ENCODE measurements at places on chromosomes 7 and 10.

- DNase-seq = no peak
Measured at GRCh38 chr7:148570510-148570909, 20.1 kb upstream of the C7orf33 start.

GRCh38 chr10:132489053-132489703 is 48.4 kb upstream of the INPP5A start:
- no peak for DNase-seq

- DNase-seq = no peak
Measured at GRCh38 chr7:97694355-97694754, 37.5 kb upstream of the TAC1 start.

- DNase-seq = no peak
Measured at GRCh38 chr7:577741-578370, 58.2 kb upstream of the PDGFA start.

GRCh38 chr7:151429237-151429559 is 10.7 kb downstream of the CRYGN start:
- no peak for DNase-seq

- no peak for DNase-seq
Measured at GRCh38 chr10:91591797-91592174, 41.1 kb downstream of the PPP1R3C start.

GRCh38 chr10:127972751-127973357 is 66.0 kb downstream of the PTPRE start:
- DNase-seq = no peak

GRCh38 chr10:5411941-5412276 is 448 bp upstream of the NET1 start:
- DNase-seq = no peak

- no peak for DNase-seq
Measured at GRCh38 chr7:15851201-15851600, 164.7 kb upstream of the MEOX2 start.

DNA sequence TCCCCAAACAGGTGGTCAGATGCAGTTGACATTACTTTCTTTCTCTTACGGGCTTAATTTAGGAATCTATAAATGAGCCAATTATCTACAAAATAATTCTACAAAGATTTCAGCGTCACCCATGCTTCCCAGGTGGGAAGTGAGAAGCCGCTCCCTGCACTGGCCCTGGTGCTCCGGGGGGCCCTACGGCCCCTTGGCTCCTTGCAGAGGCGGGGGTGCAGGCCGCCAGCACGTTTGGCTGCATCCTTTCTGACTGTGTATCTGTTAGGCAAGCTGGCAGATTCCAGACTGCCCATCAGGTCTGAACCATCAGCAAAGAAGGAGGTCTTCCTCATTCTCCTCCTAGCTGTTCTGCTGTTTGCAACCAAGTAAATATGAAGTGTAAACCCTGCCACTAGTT is 16.3 kb downstream of the VWC2 start:
- DNase-seq = no peak

GRCh38 chr10:85510682-85511081 is 855.9 kb downstream of the GRID1 start:
- no peak for DNase-seq

DNA sequence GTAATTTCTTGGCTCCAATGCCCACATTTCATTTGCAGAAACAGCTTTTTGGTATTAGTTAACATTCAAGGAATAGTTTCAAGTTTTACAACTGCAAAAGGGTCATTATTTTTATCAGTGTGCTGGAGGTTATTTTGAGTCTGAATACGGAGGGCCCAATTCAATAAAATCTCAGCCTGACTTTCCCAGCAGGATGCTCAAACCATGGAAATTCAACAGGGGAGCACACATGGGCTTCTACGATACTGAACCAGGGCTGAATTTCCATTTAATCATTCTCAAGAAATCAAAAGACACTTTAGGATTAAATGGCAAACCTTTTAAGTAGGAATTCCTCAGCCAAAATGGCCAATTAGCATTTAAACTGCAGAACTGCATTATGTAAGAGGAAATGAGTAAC is 700.9 kb upstream of the ANKRD30A start:
- DNase-seq = no peak

GRCh38 chr10:133568287-133568614 is 2.9 kb upstream of the SYCE1 start:
- DNase-seq = no peak

GRCh38 chr10:113882240-113882639 is 27.8 kb downstream of the NHLRC2 start:
- no peak for DNase-seq

- no peak for DNase-seq
Measured at GRCh38 chr10:4371691-4372295, 454.2 kb upstream of the AKR1E2 start.

GRCh38 chr7:151776446-151776845 is 100.5 kb downstream of the PRKAG2 start:
- DNase-seq = no peak

GRCh38 chr10:32377458-32378259 is 30.7 kb upstream of the EPC1 start:
- DNase-seq = no peak

DNA sequence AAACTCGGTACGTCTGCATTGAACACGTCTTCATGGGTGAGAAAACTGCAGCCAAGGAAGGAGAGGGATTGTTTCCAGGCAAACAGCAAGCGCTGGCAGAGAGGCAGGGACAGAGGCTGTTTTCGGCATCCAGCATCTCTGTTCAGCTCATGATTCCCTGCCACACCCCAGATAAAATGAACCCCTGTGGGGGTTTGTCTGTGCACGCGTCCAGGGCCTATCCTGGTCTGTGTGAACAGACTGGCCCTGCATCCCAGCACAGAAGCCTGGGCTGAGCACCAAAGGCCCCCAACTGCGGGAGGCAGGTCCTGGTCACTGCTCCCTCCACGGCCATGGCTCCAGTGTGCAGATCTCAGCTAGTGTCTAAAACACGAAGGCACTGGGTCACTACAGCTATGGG is 83.3 kb upstream of the FAM20C start:
- DNase-seq = no peak

DNA sequence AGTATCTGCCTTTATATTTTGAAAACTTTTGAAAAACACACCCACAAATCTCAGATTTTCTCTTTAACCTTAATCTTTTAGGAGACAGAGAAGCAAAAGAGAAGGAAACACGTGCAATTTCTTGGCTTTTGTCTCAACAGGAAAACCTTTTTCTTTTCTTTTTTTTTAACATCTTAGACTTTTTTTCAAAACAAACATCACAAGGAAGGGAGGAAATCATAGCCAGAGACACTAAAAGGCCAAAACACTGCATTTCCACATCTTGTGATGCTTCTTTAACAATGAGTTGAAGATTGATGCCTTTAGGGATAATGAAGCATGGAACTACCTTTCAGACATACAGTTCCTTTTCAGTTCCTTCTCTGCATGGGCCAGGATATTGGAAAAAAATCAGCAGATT is 136.6 kb upstream of the NRBF2 start:
- DNase-seq = no peak

GRCh38 chr10:14056610-14057332 is 274.0 kb downstream of the FRMD4A start:
- no peak for DNase-seq

- DNase-seq = no peak
Measured at GRCh38 chr10:35236739-35237138, 99.6 kb upstream of the CCNY start.

DNA sequence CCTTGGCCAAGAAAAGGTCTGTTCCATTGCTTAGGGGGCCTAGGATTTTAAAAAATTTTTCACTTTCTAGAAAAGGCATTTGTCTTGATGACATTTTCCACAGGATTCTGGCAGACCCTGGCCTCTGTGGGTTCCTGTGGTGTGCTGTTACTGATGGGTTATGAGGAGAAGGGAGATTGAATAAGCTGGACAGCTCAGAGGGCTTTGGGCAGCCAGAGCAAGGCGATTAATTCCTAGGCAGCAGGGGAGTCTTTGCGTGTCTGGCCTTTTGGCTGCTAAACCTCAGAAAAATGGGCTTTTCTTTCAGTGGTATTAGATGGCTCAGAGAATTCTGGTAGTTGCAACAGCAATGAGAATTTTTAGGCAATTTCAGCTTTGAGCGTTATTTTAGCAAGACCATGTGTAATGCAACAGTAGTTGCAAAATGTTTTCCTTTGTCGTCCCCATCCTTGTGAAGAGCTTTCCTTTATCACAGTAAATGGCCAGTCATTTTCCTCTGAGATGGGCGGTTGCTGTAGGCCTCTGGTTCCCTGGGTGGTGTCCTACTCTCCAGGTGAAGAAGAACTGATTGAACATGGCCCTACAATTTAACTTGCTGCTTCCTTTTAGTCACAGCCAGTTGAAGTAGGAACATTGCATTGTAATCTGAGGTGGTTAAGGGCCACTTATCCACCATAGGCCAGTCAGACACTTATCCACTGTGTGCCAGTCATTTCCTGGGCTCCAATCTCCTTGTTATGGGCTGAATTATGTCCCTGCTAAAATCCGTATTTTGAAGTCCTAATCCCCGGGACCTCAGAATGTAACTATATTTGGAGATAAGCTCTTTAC is 43.2 kb downstream of the SH2D4B start:
- no peak for DNase-seq

- DNase-seq = no peak
Measured at GRCh38 chr7:87300756-87301155, 44.7 kb upstream of the CROT start.

- no peak for DNase-seq
Measured at GRCh38 chr7:74097937-74098614, 14.5 kb downstream of the LIMK1 start.

DNA sequence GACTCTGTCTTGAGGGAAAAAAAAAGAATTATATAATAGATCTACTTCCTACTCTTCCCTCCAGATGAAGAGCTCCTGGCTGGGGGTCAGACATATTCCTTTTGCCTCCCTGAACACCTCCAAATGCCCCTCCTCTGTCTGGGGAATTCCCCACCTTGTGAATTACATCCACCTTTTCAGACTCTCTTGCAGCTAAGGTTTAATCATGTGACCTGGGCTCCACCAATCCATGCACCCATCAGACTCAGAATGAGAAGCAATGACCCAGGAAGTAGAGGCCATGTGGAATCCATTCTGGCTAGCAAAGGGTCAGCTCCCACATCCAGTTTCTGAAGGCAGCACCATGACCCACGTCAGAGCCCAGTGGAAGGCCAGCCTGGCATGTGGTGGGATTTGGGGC is 93.6 kb upstream of the CUX1 start:
- no peak for DNase-seq

GRCh38 chr10:71805776-71806703 is 32.7 kb upstream of the VSIR start:
- no peak for DNase-seq

DNA sequence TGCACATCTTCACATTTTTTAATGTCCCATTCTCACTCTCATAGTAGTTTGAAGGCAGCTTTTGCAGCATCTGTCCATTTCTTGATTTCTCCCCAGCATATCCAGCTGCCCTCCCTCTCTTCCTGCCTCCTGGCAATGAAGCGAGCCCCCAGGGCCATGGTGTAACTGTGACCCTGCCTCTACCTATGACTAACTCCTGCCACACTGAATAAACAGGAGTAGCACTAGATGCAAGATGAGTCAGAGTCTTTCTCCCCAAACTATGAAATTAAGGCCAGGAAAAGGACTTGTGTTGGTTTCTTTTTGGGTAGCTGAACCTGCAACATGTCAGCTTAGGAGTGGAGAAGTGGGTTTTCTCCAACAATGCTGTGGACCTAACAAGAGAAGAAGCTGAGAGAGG is 329.0 kb downstream of the RNLS start:
- DNase-seq = no peak

- peak; percentile 8 for DNase-seq
Measured at GRCh38 chr10:77165445-77166208, 472.0 kb downstream of the KCNMA1 start.

GRCh38 chr7:30074422-30075030 is 46.3 kb downstream of the PLEKHA8 start:
- DNase-seq = no peak

GRCh38 chr7:129073204-129073603 is 18.3 kb upstream of the TNPO3 start:
- DNase-seq = no peak

DNA sequence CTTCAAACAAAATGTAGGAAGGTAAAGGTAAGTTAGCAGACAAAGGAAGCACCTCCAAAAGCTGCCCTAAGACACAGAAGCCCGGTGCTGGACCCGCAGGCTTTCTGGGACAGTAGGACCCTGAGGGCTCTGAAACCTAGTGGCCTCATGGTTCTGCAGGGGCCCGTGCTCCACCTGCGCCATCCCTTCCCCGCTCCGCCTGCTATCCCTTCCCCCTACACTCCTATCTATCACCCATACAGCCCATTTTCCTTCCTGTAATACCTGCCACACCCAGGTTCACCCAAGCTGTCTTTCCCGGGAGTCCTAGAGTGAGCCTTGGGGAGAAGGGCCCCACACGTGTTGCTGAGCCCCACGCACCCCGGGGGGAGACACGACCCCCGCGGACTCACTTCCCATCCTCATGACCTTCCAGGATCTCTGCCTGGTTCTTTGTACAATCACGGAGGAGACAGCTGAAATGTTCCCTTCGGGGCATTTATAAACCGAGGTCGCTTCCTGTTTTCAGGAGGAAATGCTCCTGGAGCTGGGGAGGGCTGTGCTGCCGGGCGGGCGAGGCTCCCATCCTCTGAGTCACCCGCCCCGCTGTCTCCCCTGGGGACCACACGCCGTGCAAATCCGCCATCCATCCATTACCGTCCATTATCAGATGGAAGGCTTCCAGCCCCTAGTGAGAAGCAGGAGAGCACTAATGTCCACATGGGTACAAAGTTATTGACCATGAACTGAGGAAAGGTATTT is 251.7 kb upstream of the PITRM1 start:
- DNase-seq = no peak

DNA sequence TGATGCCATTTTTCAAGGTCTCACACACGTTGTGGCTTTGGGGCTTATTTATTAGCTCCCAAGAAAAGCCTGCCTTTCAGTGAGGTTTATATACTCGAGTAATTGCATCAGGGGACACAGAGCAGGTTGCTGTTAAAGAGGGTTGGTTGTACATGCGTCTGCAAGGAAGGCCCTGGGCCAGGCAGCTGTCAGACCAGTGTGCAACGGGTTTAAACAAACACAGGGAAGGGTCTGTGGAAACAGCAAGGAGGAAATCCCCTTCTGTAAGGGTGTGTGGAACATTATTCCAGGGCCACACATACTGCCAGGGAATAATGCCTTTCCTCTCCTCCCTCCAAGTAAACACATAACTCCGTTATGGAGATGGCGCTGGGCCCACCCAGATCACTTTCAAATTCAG is 1.7 kb upstream of the CHST15 start:
- no peak for DNase-seq

GRCh38 chr10:29243750-29244149 is 45.1 kb upstream of the LYZL1 start:
- no peak for DNase-seq

DNA sequence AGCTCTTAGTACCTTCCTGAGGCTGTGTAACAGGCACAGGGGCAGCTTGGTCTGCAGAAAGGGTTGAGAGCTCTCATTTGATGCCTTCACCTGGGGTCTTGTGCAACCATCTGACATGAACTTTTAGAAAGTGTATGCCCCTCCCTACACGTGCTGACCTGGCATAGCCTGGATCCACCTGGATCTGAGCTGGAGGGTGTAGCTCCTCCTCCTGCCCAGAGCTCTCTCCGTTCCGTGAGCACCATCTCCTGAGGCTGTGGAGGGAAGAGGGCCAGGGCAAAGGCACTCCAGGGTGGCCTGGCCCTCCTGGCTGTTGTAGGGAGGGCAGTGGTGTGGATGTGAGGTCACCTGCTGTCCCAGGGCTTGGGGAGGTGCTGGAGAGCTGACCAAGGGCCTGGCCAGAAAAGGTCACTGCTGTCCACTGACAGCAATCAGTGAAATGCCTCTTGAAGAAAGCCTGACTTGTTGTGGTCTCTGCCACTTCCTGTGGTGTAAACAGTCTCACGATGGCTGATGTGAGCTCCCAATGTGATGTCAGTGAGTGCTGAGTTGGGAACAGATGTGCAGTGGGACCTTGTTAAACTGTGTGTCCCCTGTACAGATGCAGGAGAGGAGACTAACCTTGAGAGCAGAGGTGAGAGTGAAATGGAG is 23.0 kb downstream of the AMZ1 start:
- DNase-seq = peak; percentile 13

All from activated naive CD4-positive, alpha-beta T cell treated with Interleukin-2 at 50 U/mL for 16 hours (primary cell).